ENCODE measurements at places on chromosomes 1 and 21.
A peak's percentile ranks its signal among the peaks of the same experiment; 100 is the strongest.

- DNase-seq = no peak
These were observed 145.0 kb downstream of the TRABD2B start for GRCh38 chr1:47852006-47852718.

DNA sequence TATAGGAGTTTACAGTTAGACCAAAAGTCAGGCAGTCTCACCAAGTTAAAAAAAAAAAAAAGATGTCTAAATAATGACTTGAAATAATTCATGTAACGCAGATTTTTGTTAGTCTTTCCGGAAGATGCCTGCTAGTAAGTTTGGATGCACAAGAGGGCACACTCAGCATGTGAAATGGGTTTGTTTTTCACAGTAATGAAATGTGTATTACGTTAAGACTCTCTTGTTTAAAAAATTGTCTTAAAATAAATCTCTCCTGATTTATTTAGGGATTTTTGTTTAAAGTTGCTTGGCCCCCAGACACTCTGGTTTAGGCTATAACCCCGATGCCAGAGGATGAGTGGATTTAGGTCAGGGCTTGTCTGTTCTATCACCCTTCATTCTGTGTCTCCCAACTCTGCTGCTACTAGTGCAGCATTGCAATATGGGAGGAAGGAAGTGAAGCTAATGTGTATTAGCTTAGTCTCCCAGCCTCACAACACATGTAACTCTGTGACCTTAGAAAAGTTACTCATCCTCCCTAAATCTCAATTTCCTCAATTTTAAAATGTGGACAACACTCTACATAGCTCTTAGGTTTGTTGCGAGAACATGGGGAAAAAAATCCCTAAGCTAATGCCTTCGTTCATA, 25.7 kb downstream of the CTH start:
- no peak for DNase-seq

DNA sequence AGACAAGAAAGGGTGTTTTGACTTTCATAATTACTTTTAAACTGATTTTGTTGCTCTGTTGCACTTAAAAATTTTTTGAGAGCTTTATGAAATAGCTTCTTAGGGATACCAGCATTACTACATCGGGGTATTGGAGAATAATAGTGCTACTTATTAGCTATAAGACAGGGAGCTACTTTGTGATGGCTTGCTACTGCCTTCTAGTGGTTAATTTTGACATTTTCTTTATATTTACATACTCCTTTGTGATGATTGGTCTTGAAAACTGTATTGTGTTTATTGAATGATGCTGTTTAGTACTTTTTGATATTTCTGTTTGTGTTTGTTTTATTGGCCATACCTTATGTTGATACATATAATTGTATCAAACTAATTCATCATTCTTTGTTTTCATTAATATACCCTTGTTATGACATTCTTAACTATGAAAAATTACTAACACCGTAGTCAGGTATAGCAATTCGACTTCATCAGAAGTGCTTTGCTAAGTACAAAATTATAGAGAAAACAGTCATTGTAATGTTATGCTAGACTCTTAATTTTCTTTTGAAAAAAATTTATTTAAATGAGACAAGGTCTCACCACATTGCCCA, 85.5 kb downstream of the CLIC4 start:
- DNase-seq = peak; percentile 31

GRCh38 chr1:20079661-20080305, 9.8 kb downstream of the PLA2G5 start:
- DNase-seq = no peak

- no peak for DNase-seq
These were observed 126.7 kb upstream of the CACHD1 start for GRCh38 chr1:64343105-64343822.

GRCh38 chr1:47883963-47884362, 113.2 kb downstream of the TRABD2B start:
- DNase-seq = no peak

GRCh38 chr1:151455966-151456365, 3.3 kb downstream of the POGZ start:
- no peak for DNase-seq

DNA sequence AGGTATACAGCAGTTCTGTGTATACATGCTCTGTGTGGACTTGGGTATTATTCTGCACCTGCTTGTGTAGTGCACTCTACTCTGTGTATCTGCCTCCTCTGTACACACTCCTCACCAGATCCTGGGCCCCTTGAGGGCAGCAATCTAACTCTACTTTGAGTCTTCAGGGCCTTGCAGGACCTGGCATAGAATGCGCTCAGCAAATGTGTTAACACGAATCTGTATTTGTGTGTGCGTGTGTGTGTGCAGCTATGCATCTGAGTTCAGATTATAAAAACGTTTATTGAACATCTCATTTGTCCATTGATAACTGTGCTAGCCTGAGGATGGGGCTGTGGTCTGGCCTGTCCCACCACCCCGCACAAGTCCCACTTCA, 3.9 kb upstream of the MEF2D start:
- DNase-seq = no peak

GRCh38 chr21:15526798-15527197, 203.0 kb upstream of the USP25 start:
- DNase-seq = no peak

- DNase-seq = peak; percentile 35
These were observed 34.1 kb upstream of the BTG2 start for GRCh38 chr1:203271018-203271743.

GRCh38 chr1:219373616-219373935, 199.9 kb downstream of the LYPLAL1 start:
- no peak for DNase-seq

DNA sequence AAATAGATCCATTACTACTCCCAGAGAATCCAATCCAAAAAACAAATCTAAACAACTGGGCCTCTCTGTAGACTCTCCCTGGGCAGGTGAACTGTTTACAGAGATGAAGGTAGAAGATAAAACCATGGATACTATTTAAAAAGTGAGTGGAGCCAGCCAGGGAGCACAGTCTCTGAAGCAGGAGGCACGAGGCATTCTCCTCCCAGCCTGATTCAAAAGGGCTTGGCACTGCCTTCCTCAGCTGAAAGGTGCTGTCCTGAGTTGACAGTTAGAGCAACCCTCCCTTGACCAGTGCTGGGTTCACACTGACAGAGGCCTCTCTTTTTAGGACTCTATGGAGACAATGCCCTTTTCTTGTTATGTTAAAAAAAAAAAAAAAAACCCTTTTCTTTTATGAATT, 36.8 kb downstream of the HENMT1 start:
- DNase-seq = no peak

- no peak for DNase-seq
These were observed 73.4 kb downstream of the KLHDC7A start for GRCh38 chr1:18554099-18554498.

- DNase-seq = no peak
These were observed 32.9 kb downstream of the NRIP1 start for GRCh38 chr21:15031790-15032357.

DNA sequence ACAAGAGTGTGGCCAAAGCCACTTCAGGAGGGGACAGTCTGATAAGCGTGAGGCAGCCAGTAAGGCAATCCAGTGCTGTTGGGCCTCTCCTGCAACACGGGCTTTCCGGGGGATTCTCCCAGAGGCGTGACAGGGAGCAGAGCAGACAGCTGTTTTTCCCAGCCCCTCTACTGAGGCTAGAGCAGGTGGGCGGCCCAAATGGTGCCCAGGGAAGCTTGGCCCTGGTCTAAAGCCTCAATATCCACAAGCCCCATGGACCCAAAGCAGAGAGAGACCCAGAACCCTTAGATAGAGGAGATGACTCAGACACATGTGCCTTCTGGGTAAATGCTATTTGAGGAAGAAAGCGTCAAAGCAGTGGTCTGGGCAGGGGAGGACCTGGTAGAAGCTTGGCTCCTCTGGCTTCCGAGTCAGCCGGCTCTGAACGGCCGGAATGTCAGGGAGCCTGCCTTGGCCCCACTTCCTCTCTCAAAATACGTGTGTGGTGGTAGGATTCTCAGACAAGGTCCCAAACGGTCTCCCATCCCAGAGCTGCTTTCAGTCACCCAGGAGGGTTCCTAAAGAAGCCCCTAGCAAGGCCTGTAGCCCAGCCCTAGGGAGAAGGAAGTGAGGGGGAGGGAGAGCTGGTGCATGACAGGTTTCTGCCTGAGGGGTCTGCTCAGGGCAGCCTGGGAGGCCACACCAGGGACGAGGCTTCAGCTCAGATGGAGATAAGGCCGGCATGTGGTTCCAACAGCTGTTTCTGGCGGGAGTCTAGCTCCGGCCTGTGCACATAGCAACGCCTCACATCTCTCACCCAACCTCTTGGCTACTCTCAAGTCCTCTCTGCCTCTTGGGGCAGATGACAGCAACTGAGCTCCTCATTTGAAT, 28.8 kb downstream of the PIK3C2B start:
- DNase-seq = no peak

- no peak for DNase-seq
These were observed 51.4 kb downstream of the EVA1C start for GRCh38 chr21:32463889-32464300.

DNA sequence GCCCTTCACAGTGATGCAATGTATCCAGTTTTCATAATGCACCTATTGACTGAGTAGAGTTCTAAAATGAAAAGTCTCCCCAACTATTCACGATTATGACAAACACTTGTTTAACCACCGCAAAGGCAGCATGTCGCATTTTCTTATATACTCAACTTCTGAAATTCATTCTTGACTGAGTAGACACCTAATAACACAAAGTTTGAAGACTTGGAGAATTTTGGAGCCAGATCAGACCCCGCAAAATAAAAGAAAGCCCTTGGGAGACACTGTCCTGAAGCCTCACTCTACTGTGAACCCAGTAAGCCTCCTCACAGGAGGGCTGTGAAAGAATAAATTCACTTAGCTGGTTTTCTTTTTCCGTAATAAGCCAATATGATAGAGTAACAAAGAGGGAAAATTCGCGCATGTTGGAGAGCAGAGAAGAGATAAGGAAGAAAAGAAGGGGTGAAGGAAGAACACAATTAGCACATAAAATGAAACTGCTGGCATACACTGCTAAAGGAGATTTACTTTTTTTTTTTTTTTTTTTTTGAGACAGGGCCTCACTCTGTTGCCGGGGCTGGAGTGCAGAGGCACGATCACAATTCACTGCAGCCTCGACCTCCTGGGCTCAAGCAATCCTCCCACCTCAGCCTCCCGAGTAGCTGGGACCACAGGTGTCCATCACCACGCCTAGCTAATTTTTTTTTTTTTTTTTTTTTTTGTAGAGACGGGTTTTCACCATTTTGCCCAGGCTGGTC, 492 bp upstream of the COLGALT2 start:
- no peak for DNase-seq

GRCh38 chr1:56586502-56586901, 7.1 kb upstream of the PLPP3 start:
- DNase-seq = no peak

DNA sequence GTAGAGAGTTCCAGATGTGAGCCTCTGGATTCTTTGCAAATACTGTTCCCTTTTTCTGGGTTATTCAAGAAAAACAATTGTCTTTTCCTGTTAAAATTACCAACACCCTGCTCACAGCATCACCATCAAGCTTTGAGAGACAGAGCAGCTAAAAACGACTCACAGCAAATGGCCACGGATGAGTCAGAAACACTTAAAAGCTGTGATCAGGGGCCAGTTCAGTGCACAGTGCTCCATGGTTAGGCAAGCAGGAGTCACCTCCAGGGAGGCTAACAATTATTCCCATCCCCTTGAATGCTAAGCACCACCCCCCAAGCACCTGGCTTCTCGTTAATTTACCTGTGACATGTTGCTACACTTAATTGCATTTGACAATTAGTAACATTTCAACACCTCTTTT, 128.4 kb upstream of the CAMK1G start:
- DNase-seq = no peak

DNA sequence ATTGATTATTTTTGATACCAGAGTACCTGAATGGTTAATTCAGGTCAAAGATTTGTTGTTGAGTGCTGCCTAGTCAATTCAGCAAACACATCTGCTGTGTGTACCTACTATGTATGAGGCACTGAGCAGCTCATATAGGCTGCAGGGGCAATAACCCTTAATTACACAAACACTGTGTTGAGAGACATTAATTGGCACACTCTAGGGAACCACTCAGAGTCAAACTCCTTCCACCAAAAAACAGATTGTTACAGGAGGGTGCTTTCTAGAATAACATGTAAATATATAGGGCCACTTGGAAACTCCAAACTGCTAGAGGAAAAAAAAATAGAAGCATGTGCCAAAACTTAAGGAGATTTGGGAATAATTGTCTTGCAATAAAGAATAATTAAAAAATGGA, 31.3 kb downstream of the UBE2U start:
- DNase-seq = no peak

- no peak for DNase-seq
These were observed 74.3 kb upstream of the IFNAR2 start for GRCh38 chr21:33155422-33155821.

GRCh38 chr1:70719154-70719553, 308.1 kb downstream of the CTH start:
- DNase-seq = no peak

GRCh38 chr1:91553177-91553591, 52.5 kb downstream of the CDC7 start:
- no peak for DNase-seq

- DNase-seq = no peak
These were observed 85.4 kb upstream of the CD53 start for GRCh38 chr1:110787328-110788071.
